ENCODE measurements at places on chromosomes 7 and 10. TPM values are rescaled to one million over a fixed set of nuclear protein-coding genes. Genes with fewer than 3 reads are reported as not detected.
A peak's percentile ranks its signal among the peaks of the same experiment; 100 is the strongest.

DNA sequence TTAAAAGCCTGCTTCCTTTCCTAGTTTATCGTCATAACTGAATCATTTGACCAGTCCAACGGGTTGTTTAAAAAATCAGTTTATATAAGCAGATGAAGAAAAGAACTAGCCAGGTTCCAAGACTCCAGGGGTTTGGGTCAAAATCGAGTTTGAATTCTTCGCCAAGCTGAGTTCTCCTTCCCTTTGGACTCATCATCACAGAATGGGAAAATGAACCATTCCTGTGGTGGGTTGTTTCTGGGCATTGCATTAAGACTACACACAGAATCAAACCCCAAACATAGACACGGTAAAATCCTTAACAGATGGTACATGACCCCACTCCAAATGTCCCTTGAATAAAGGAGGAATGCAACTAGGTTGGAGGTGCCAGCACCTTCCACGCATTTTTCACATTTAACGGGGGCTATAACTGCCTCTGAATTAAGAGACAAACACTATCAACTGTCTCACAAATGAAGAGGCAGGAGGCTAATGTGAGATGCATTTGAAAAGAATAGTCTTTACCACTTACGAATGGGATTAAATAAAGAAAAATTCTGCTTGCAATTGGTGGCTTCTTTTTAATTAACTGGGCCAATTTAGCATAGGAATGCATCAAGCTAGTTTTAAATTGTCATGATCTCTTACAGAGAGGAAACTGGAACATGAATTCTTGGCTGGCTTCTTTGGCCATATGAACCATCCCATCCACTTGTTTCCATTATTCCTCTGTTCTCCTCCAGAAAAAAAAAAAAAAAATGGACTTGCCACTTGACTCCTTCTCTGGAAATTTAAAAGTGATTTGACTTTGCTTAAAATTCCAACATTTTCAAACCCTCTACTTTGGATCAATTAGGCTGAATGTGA, 61.1 kb downstream of the CHST15 start:
- H3K36me3 ChIP-seq: peaks cover 44% of the 10 kb centered on the region
- no peak for DNase-seq
- peaks cover 7% of the 10 kb centered on the region for H3K4me1 ChIP-seq
- no peak overlapping the region for H3K4me3 ChIP-seq

GRCh38 chr10:113450906-113451305, 101.9 kb upstream of the HABP2 start:
- peaks cover 63% of the 10 kb centered on the region for H3K27me3 ChIP-seq
- H3K4me1 ChIP-seq: no peaks in the 10 kb centered on the region
- no peaks in the 10 kb centered on the region for H3K36me3 ChIP-seq
- no peak overlapping the region for H3K4me3 ChIP-seq
- no peak for DNase-seq
- no peak overlapping the region for H3K27ac ChIP-seq

- no peak overlapping the region for H3K27ac ChIP-seq
- H3K27me3 ChIP-seq: peaks cover 10% of the 10 kb centered on the region
- H3K36me3 ChIP-seq: peaks cover 6% of the 10 kb centered on the region
- peak; percentile 49 for DNase-seq
These were observed 54.6 kb downstream of the BPGM start for GRCh38 chr7:134701272-134701671.

DNA sequence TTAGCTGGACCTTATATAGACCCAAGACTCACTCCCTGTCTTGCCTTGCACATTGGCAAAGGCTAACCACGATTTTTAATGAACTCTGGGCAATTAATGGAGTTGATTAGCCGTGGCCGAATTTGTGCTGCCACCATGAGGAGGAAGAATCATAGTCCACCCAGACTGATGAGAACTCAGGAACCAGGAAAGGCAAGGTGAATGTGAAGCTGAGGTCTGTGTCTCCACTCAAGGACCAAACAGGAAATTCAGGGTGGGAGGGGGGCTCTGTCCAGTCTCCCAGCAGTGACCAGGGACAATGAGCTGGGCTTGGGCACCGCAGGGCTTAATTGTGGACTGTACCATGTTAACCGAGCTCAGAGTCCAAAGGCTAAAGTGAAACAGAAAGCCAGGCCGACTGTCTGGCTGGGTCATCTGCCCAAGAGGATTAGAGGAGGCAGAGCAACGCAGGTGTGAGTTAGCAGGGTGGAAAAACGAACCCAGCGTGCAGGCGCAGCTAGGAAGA, 127.0 kb upstream of the JCAD start:
- peak; percentile 23 for DNase-seq
- peaks cover 32% of the 10 kb centered on the region for H3K4me1 ChIP-seq
- no peaks in the 10 kb centered on the region for H3K36me3 ChIP-seq
- peak overlapping the region; percentile 52 for H3K27ac ChIP-seq
- H3K4me3 ChIP-seq: peak overlapping the region; percentile 11

GRCh38 chr7:128427289-128427891, 17.6 kb upstream of the IMPDH1 start:
- peak; percentile 67 for DNase-seq
- H3K27ac ChIP-seq: no peak overlapping the region
- H3K4me1 ChIP-seq: peaks cover 11% of the 10 kb centered on the region
- no peaks in the 10 kb centered on the region for H3K36me3 ChIP-seq
- H3K27me3 ChIP-seq: no peaks in the 10 kb centered on the region

The KEL gene
- not detected for total RNA-seq

The MCM10 gene
- 3.5 TPM for total RNA-seq

DNA sequence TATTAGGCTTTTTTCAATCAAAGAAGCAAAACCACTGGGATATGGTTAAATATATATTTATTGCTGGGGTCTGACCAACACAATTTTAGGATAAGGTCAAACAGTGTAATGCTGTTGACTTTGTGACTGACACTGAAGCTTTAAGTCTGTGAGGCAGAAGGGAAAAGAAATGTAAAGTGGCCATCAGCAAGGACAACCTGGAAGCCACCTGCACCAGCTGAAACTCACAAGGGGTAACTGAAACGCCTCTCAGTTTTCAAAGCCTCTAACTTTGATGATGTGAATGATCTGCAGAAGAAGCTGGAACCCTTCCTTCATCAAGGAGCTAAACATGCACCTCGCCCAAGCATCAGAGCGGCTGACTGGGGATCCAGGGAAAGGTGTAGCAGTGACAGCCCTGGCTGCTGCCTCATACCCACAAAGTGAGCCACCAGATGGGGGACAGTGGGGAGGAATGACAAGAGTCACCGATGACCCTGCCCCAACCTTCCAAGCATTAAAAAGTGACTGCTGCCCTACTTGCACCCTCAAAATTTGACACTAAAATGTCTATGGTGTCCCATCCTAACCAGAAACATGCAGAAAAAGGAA, 284.9 kb upstream of the CNTNAP2 start:
- H3K27me3 ChIP-seq: no peaks in the 10 kb centered on the region
- no peaks in the 10 kb centered on the region for H3K4me1 ChIP-seq
- DNase-seq: no peak
- H3K4me3 ChIP-seq: no peak overlapping the region

DNA sequence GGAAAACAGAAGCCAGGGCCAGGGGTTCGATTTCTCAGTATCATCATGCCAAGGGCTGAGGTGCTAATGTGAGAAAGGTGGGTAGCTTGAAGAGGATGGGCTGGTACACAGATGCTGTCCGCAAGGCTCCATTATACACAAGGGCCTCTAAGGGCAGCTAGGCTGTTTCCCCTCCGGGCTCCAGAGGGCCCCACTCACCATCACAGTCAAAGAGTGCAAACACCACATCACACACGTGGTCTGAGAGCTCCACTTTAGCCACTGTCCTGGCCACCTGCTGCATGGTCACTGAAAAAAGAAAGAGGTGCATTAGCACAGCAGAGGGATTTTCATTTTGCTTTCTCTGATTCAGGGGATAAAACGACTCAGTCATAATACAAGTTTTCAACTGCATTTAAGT, 20.9 kb upstream of the DNAJB12 start:
- no peaks in the 10 kb centered on the region for H3K27me3 ChIP-seq
- no peak overlapping the region for H3K4me3 ChIP-seq
- peaks cover 5% of the 10 kb centered on the region for H3K36me3 ChIP-seq
- DNase-seq: no peak

DNA sequence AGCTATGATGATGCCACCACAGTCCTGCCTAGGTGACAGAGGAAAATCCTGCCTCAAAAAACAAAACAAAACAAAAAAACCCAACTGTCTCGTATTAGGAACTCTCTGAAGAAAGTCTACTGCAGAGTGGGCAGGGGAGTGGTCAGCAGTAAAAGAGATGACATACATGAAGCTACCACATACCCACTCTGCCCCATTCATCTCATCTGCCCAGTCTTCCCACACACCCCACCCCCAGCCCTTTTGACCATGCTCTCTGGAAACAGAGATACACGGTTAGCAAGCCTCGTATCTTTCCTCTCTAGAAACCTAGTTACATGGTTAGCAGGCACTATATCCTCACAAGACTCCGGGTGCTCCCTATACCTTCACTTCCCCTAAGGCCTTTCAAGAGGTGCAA, 8.3 kb downstream of the SLC37A3 start:
- no peaks in the 10 kb centered on the region for H3K4me1 ChIP-seq
- no peaks in the 10 kb centered on the region for H3K36me3 ChIP-seq
- DNase-seq: no peak

DNA sequence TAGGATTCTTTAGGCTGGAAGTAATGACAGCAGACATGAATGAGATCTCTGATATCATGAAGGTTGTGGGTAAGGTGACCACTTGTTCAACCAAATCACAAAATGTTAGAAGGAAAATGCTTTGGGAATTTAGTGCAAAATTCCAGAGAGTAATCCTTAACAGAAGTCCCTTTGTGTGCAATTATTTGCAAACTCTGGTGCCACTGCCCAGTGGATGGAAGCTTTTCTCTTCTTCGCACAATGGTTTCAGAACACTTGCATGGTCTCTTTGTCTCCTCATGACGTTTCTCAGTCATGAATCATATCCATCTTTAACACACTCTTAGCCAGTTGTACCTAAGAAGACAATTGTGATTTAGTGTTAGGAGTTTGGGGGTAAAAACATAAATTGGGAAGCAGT, 570.4 kb upstream of the ANKRD30A start:
- no peak overlapping the region for H3K27ac ChIP-seq
- H3K27me3 ChIP-seq: no peaks in the 10 kb centered on the region
- no peaks in the 10 kb centered on the region for H3K36me3 ChIP-seq
- H3K4me1 ChIP-seq: peaks cover 13% of the 10 kb centered on the region
- no peak overlapping the region for H3K4me3 ChIP-seq

- no peaks in the 10 kb centered on the region for H3K36me3 ChIP-seq
- H3K4me1 ChIP-seq: no peaks in the 10 kb centered on the region
- H3K4me3 ChIP-seq: no peak overlapping the region
- H3K27ac ChIP-seq: no peak overlapping the region
- no peaks in the 10 kb centered on the region for H3K27me3 ChIP-seq
- no peak for DNase-seq
These were observed 33.9 kb downstream of the ECHDC3 start for GRCh38 chr10:11776080-11776479.

DNA sequence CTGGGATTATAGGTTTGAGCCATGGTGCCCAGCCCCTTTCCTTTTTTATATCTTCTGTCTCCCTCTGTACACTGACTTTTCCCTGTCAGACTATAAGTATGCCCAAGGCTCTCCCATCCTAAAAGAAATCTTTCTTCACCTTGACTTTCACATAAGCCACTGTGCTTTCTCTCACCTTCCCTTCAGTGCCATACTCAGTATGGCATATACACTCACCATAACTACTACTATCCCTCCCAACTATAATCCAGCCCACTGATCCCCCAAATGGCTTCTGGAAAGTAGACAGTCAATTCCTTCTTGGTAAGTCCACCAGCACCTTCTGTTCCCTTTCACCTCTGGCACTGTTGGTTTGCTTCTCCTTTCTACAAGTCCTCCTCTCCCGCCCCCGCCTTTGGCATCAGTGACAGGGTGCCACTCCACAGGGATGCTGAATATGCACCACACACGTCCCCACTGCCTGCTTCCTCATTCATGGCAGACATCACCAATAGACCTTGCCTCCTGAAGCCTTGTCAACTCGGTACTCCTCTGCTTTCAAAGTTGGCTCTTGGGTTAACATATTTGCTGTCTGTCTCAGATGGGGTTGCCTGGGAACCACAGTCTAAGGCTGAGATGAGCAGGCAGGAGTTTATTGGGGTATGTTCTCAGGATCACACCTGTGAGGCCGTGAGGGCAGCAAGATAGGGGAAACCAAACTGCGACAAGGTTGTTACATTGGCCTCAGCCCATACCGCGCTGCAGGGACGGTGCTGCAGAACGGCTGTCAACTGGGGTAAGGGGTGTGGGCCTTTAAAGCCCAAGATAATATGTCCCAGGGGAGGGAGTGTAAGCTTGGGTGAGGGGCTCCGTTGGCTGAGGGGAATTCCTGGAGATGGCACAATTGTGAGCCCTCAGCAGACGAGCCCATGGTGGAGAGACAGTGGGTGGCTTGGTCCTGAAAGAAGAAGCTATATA, 7.2 kb upstream of the PSAP start:
- H3K4me3 ChIP-seq: no peak overlapping the region
- H3K4me1 ChIP-seq: peaks cover 17% of the 10 kb centered on the region
- H3K36me3 ChIP-seq: peaks cover 5% of the 10 kb centered on the region
- no peak overlapping the region for H3K27ac ChIP-seq
- DNase-seq: no peak

The NRCAM gene
- total RNA-seq: 1.1 TPM

The CPED1 gene
- total RNA-seq: not detected

DNA sequence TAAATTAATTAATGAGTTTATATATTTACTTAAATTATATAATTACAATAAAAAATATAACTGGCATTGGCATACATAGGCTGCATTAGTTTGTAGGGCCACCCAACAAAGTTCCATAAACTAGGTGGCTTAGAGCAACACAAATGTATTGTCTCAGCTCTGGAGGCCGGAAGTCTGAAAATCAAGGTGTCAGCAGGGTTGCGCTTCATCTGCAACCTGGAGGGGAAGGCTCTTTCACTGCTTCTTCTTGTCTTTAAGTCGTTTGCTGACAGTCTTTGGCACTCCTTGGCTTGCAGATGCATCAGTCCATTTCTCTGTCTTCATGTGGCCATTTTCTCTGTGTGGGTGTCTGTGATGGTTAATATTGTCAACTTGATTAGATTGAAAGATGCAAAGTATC, 6.1 kb upstream of the BLVRA start:
- H3K4me3 ChIP-seq: no peak overlapping the region
- H3K4me1 ChIP-seq: peaks cover 15% of the 10 kb centered on the region
- peaks cover 5% of the 10 kb centered on the region for H3K36me3 ChIP-seq
- H3K27ac ChIP-seq: no peak overlapping the region
- no peaks in the 10 kb centered on the region for H3K27me3 ChIP-seq

DNA sequence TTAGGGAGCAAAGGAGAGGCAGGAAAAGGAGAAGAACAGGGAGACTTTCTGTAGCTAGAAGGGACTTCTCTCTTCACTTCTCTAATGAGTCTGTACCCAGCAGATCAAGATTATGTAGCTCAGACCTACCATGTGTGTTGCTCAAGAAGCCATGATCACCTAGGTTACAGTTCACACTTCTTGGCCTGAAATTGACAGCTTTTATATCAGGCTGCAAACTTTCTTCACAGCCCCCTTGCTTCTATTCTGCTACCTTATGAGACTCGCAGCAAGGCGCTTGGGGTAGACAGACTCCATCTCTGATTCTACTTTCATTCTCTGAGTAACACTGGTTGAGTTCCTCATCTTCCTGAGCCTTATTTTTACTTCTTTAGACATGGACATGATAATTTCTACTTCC, 19.6 kb upstream of the GIMAP2 start:
- no peak for DNase-seq
- H3K27me3 ChIP-seq: no peaks in the 10 kb centered on the region

GRCh38 chr10:125023862-125024496, 82.1 kb downstream of the ZRANB1 start:
- no peak overlapping the region for H3K27ac ChIP-seq
- H3K36me3 ChIP-seq: peaks cover 58% of the 10 kb centered on the region
- H3K27me3 ChIP-seq: no peaks in the 10 kb centered on the region
- no peak overlapping the region for H3K4me3 ChIP-seq
- H3K4me1 ChIP-seq: peaks cover 5% of the 10 kb centered on the region

All from MCF 10A (cell line).